ENCODE measurements at places on chromosomes 6 and 20.

DNA sequence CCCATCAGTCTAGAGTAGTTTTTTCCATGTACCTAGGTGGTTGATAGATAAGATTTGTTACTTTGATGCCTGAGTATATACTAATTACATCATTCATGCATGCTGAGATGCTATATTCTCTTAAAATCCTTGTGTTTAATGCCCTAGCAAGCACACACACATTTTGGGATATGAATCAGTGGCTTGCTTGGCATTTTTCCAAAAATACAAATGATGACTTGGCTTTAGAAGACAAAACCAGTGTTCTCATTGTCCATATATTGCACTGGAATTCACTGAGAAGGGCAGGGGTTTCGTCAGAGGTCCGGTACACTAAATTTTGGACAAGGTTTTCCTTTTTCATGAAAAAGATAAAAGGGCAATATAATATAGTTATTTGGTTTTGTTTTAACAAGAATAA is 24.9 kb downstream of the GTPBP2 start:
- no peak for DNase-seq
- no peaks in the 10 kb centered on the region for H3K27me3 ChIP-seq
- no peaks in the 10 kb centered on the region for H3K4me1 ChIP-seq
- peaks cover 4% of the 10 kb centered on the region for H3K36me3 ChIP-seq
- H3K4me3 ChIP-seq, result no peak overlapping the region

DNA sequence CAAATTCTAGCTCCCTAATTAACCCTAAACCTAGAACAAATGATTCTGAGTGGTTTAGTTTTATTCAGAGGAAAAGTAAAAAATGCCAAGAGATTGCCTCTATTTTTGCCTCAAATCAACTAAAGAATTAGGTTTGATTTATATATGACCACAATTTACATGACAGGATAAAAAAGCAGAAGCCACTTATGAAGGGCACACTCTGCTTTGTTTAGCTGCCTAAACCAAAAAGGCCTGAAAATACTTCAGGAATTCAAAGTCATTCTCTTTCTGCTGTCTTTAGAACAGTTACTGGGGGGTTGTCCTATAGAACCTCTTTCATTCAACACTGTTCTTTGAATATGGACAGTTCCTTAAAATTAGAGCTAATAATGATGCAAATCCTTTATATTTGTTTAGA is 5.3 kb downstream of the FBXO5 start:
- H3K27ac ChIP-seq, result no peak overlapping the region
- no peaks in the 10 kb centered on the region for H3K27me3 ChIP-seq
- H3K4me3 ChIP-seq, result no peak overlapping the region
- DNase-seq, result no peak
- no peaks in the 10 kb centered on the region for H3K36me3 ChIP-seq
- peaks cover 19% of the 10 kb centered on the region for H3K4me1 ChIP-seq

DNA sequence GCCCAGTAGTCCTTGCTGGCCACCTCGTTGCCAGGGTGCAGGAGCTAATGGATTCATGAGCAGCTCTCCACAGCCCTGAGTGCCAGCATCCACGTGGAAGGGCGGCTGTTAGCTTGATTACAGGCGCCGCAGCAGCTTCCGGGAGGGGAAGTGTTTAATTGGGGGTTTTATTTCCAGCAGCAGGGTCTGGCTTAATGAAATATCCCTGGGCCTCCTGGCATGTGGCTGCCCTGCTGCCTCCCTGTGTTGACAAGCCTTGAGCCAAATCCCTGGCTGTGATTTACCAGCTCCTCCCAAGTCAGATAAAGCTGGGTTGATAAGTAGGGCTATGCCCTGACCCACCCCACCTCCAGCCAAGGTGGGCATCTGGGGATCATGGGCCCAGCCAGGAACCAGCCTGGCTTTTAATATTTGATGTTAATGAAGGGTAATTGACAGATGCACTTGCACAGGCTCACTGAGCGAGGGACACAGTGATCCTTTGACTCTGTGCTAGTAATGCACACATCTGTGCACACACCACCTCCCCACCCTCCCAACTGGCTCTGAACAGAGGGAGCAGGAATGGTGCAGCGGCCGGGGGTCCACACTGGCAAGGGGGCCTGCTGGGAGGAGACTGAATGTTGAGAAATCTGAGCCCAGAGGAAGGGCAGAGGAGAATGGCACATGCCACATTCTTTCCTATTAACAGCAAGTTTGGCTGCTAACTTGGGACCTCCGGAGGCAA is 13.6 kb downstream of the GLP1R start:
- H3K27ac ChIP-seq, result no peak overlapping the region
- H3K27me3 ChIP-seq, result no peaks in the 10 kb centered on the region
- no peak for DNase-seq
- peaks cover 30% of the 10 kb centered on the region for H3K4me1 ChIP-seq
- no peak overlapping the region for H3K4me3 ChIP-seq

GRCh38 chr6:130513770-130514169 is 148.0 kb downstream of the TMEM200A start:
- DNase-seq, result no peak
- H3K4me3 ChIP-seq, result no peak overlapping the region
- H3K4me1 ChIP-seq, result no peaks in the 10 kb centered on the region
- H3K36me3 ChIP-seq, result no peaks in the 10 kb centered on the region

DNA sequence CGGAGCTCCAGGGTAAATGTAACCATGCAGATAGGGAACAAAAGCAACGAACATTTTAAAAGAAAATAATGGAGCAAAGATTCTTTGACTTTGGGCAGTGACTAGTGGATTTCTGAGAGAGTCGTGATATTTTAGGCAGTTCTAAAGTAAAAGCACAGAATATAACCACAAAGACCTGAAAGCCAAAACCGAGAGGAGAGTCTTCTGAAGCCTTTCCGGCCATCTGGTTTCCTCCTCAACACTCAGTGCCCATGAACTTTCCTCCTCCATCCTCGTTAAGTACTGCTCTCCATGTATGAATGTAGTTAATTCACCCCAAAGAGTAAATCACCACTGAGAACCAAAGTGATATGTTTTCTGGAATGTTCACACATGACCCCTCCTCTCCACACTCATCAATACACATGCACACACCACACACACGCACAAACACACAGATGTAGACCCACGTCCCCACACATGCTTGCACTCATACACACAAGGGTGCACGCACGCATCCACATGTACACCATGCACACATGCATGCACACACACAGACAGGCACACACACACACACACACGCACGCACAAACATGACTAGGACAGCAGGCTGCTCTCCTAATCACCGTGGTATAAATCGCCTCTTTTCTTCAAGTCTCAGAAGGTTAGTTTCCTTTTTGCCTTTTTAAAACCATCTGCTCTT is 109.5 kb downstream of the MYLK4 start:
- no peak overlapping the region for H3K4me3 ChIP-seq
- H3K4me1 ChIP-seq, result no peaks in the 10 kb centered on the region
- DNase-seq, result no peak
- no peaks in the 10 kb centered on the region for H3K36me3 ChIP-seq
- no peak overlapping the region for H3K27ac ChIP-seq

- H3K4me3 ChIP-seq, result no peak overlapping the region
- no peak overlapping the region for H3K27ac ChIP-seq
- DNase-seq, result no peak
- H3K36me3 ChIP-seq, result no peaks in the 10 kb centered on the region
- no peaks in the 10 kb centered on the region for H3K27me3 ChIP-seq
Observed at GRCh38 chr20:40961176-40961575, 67.4 kb upstream of the TOP1 start.

DNA sequence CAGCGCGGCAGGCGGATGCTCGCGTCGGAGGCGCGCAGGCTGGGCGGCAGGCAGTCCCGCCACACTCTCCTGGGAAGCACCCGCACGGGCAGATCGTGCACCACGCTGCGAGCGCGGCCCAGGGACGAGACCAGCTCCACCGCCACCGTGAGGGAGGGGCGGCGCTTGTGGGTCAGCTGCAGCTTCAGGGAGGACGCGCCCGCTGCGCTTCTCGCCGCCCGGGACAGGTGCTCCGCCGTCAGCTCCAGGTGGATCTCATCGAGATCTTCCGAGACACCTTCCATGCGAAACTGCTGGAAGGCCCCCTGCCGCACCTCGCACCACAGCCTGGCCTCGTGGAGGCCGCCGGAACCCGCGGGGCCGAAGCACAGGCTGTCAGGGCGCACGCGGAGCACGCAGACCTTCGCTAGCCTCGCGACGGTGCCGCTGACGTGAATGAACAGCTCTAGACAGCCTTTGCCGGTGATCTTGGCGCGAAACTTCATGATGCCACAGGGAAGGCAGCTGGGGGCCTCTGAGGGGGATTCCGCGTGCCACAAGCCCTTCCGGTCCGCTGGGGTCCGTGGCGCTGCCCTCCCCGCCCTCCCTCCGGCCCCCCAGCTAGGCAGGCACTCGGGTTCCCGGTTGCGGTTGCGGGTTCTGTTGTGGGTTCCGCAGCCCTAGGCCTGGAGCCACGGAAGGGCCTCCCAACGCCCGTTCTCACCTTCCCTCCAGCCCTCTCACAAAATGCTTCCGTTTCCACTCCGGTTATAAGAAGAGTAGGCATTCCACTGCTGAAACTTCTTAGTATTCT is at the start of gene HUS1B:
TSS of gene HUS1B (minus strand) at position 641 of the 793 bp plus-strand sequence. CDS start at position 485, 156 bp downstream.
- no peaks in the 10 kb centered on the region for H3K27me3 ChIP-seq
- no peak for DNase-seq
- no peak within 1 kb of the TSS for H3K4me3 ChIP-seq
- no peaks in the 10 kb centered on the region for H3K4me1 ChIP-seq

DNA sequence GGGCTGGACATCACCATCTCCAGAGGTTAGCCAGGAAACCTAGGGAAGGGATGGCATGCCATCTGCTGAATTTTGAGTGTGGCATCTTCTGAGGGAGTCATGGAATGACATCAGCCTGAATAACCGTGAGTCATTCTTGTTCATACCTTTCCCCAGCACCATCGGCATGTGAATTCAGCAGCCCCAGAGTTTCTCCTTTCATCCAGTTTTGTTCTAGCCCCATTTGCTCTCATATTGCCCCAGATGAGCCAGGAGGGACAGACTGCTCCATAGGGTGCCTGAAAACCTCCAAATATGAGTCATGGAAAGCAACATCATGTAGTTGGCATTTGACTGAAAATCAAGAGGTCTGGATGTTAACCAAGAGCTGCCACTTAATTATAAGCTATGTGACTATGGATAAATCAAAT is 219.2 kb upstream of the SGK1 start:
- no peak overlapping the region for H3K27ac ChIP-seq
- H3K4me1 ChIP-seq, result no peaks in the 10 kb centered on the region
- no peak for DNase-seq
- H3K36me3 ChIP-seq, result no peaks in the 10 kb centered on the region
- no peaks in the 10 kb centered on the region for H3K27me3 ChIP-seq
- no peak overlapping the region for H3K4me3 ChIP-seq

- peaks cover 4% of the 10 kb centered on the region for H3K4me1 ChIP-seq
- no peak for DNase-seq
- H3K27ac ChIP-seq, result no peak overlapping the region
- H3K27me3 ChIP-seq, result no peaks in the 10 kb centered on the region
Observed at GRCh38 chr6:31725502-31726350, 2.6 kb downstream of the MPIG6B start.

DNA sequence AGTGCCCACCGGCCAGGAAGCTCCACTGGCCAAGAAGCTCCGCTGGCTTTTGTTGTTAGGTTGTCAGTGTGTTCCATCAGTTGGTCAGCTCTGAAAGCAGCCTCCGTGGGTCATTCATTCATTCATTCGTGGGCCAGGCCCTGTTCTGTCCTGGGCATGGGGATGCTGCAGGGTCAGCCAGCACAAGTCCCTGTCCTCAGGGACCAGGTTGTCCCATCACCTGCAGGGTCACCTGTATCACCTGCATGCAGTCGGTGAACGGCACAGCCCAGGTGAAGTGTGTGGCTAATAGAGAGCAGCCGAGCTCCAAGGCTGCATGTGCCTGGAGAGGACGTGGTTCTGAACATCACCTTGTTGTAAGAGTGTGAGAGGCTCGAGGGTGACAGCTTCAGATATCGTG is 403.5 kb downstream of the CDH4 start:
- no peak overlapping the region for H3K4me3 ChIP-seq
- no peak for DNase-seq
- H3K4me1 ChIP-seq, result no peaks in the 10 kb centered on the region
- no peak overlapping the region for H3K27ac ChIP-seq
- H3K36me3 ChIP-seq, result no peaks in the 10 kb centered on the region

GRCh38 chr6:21023210-21023609 is 489.0 kb downstream of the CDKAL1 start:
- no peaks in the 10 kb centered on the region for H3K4me1 ChIP-seq
- no peak overlapping the region for H3K4me3 ChIP-seq
- H3K36me3 ChIP-seq, result no peaks in the 10 kb centered on the region
- H3K27me3 ChIP-seq, result no peaks in the 10 kb centered on the region
- no peak for DNase-seq

- H3K4me1 ChIP-seq, result peaks cover 3% of the 10 kb centered on the region
- no peak overlapping the region for H3K27ac ChIP-seq
- peak; percentile 45 for DNase-seq
- H3K4me3 ChIP-seq, result peak overlapping the region; percentile 68
Observed at GRCh38 chr20:63652192-63652980, 838 bp downstream of the STMN3 start.

DNA sequence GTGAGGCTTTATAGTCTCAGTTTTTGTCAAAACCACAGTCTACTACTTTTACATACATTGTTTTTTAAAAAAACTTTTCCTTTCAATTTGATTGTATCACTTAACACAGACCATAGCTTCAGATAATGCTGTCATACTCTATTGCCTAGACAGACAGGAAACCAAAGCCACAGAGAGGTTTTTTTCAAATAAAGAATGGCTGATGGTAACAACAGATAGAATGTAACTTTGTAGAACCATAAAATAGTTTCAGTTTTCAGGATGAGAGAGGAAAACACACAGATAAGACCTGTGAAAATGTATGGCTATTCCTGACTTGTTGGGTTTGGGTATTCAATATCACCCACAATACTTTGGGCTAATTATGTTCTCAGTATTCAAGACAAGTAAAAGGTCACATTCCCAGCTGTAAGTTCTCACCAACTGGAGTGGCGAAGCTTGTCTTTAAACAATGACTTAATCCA is 94.0 kb downstream of the ADGRG6 start:
- no peak for DNase-seq
- H3K36me3 ChIP-seq, result no peaks in the 10 kb centered on the region
- H3K4me1 ChIP-seq, result no peaks in the 10 kb centered on the region
- H3K27me3 ChIP-seq, result no peaks in the 10 kb centered on the region
- H3K4me3 ChIP-seq, result no peak overlapping the region

- no peak overlapping the region for H3K4me3 ChIP-seq
- no peak for DNase-seq
- no peaks in the 10 kb centered on the region for H3K27me3 ChIP-seq
- peaks cover 22% of the 10 kb centered on the region for H3K4me1 ChIP-seq
- H3K27ac ChIP-seq, result no peak overlapping the region
- H3K36me3 ChIP-seq, result no peaks in the 10 kb centered on the region
Observed at GRCh38 chr20:34305333-34306230, 2.4 kb upstream of the AHCY start.

DNA sequence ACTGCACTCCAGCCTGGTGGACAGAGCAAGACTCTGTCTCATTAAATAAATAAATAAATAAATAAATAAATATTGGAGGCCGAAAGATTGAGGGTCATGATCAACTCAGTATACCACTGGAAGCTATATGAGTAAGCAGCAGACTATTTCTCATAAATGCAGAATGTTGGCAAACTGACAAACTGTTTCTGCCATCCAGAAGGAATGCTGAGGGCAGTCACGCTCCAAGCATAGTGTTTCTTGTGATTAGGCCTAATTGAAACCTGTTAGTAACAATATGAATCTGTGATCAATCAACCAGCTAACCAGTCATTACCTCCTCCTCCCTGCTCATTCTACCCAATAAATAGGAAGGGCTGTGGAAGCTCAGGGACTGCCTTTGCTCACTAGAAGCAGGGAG is 15.2 kb upstream of the KCNK15 start:
- H3K36me3 ChIP-seq, result no peaks in the 10 kb centered on the region
- H3K4me1 ChIP-seq, result peaks cover 17% of the 10 kb centered on the region
- H3K27ac ChIP-seq, result no peak overlapping the region
- no peaks in the 10 kb centered on the region for H3K27me3 ChIP-seq
- H3K4me3 ChIP-seq, result no peak overlapping the region
